ENCODE measurements at places on chromosomes 6 and 20.

DNA sequence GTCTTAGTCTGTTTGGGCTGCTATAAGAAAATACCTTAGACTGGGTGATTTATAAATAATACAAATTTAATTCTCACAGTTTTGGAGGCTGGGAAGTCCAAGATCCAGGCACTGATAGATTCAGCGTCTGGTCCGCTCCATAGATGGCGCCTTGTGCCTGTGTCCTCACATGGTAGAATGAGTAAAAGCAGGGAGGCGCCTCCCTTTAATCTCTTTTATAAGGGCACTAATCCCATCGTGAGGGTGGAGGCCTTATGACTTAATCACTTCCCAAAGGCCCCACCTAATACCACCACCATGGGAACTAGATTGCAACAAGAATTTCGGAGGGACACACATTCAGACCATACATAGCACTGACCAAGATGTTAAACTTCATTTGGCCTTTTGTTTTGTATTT, 91.2 kb upstream of the TMEM181 start:
- no peak for DNase-seq

DNA sequence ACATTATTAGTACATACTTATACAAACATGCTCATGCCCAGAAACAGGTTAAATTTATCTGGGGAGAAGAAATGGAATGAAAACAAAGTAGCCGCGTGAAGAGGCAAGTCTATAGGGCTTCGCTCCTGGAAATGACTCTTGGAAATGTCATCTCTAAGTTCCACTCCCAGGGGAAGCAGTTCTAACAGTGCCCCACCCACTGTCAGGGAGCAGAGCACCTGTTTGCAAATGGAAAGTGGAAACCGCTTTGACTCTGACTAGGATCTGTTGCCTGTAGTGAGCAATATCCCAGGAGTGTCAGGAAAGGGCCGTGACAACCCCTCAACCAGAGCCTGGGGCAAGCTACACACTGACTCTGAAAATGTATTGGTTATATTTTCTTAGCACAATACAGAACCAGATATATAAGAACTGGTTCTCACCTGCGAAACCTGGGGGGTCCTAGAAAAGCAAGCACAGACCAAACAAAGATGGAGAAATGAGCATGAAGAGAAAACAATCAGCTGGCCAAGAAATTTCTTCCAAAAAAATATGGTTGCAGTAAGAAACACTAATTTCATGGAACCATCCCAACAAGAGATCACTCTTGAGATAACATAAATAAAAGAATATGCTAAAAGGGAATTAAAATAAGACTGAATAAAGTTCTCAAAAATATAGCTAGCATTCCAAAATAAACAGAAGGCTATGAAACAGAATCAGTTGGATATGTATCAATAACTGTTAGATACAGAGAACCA, 47.5 kb upstream of the CRISP1 start:
- DNase-seq = no peak

- no peak for DNase-seq
Measured at GRCh38 chr6:115667478-115668026, 393.1 kb downstream of the FRK start.

DNA sequence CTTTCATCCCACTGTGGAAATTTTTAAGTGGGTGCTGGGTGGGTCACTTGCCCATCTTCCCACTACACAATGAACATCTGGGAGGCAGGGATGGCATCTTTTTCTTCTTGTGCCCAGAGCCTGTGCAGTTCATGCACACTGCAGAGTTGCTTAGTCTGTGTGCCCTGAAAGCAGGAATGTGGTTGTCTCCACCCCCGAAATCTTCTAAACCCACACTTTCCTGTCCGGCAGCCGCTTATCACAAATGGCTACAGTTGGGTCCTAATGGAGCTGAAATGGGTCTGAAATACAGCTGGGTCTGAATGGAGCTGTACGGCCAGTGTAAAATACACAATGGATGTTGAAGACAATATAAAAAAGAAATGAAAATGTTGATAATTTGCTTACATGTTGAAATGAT, 112.1 kb upstream of the PMEPA1 start:
- no peak for DNase-seq

DNA sequence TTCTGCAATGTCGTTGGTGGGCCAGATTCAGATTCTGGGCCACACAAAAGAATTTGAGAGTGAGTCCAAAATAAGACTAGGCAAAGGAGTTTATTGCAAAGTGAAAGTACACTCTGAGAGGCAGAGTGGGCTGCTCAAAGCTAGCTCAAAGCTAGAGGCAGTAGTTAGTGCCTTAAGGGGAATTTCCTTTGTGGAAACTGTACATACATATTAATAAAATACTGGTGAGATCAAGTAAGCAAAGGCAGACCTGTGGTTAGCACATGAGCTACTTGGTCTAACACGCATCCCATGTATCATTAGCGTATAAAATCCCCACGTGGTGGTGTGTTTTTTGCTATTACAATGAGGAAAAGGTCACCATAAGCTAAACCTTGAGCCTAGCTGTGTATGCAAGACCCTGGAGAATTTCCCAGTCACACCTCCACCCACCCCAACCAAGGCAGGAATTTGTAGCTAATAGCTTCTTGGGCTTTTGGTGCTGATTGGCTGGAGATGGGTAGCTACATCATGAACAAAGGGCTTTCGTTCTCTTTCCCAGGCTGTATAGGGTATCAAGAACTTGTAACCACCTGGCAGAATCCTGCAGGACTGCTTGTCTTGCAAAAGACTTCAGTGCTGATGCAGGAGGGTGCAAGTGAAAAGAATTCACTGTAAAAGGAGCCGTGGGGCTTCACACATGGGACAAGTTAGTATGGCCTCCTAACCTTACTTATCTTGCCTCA, 14.7 kb upstream of the TRIM26 start:
- no peak for DNase-seq

GRCh38 chr6:132812756-132813172, 1.6 kb upstream of the RPS12 start:
- no peak for DNase-seq

DNA sequence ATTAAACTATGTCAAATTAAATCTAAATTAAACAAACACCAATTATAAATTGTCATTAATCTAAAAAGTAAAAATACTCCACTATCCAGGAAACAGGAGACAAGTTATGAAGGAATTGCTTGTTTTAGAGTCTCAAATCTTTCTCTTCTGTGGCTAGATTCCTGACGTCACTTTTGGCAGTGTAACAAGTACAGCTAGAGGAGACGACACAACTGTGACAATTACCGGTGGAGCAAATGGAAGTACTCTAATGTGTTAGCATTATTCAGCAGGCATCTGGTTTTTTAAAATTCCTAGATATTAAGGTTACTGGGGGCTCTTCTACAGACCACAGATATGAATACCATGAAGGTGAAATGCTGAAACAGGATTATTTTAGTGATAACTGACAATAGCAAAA, 1042.7 kb downstream of the EPHA7 start:
- no peak for DNase-seq

GRCh38 chr6:551829-552350, 105.0 kb downstream of the HUS1B start:
- no peak for DNase-seq

DNA sequence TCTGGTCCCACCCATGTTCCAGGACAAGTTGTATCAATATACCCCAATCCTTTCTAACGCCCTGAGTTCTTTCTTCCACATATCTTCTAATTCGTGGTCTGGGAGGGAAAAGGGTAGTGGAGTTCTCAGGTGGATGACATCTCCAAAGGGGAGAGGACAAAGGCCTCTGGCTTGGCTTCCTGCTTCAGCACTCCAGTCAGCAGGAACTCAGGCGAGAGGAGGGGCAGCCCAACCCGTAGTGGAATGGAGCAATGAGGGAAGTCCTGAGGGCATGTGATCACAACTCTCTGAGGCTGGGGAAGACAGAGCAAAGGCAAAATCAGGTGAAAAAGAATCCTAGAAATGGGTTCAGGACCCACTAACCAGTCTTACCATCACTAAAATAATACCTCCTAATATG, 9.6 kb upstream of the NRM start:
- DNase-seq = no peak

GRCh38 chr6:7052443-7053011, 55.2 kb upstream of the RREB1 start:
- no peak for DNase-seq

DNA sequence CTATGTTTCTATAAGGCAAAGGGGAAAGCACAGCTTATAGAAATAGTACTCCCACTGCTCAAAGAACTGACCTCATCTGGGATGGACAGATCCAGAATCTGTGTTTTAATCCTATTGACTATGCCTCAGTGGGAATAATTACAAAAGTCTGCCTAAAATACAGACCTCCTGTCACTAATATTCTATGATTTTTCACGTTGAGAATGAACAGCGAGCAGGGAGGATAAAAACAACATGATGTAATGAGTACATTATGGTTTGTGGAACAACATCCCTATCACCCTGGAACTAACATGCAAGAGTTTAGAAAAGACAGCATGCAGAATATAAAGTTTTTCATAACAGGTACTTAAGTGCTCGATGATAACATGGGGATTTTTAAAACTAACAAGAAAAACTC, 53.9 kb downstream of the EPHA7 start:
- DNase-seq = no peak

DNA sequence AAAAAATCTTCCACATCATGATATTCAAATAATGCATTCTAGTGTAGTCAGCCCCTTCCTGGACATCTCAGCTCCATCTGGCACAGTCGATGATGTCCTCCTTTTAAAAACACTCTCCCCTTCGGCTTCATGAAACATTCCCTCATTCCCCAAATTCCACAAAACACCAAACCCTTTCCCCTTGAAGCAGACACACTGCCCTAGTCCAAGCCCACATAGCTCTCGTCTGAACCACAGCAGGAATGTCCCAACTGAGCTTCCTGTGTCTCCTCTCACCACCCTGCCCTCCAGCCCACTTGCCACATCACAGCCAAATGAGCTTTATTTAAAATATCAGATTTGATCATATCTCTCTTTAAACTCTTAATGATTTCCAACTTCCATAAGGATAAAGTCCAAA, 106.4 kb upstream of the CARMIL1 start:
- DNase-seq = no peak

- DNase-seq = no peak
Measured at GRCh38 chr6:110322874-110323242, 35.3 kb downstream of the METTL24 start.

DNA sequence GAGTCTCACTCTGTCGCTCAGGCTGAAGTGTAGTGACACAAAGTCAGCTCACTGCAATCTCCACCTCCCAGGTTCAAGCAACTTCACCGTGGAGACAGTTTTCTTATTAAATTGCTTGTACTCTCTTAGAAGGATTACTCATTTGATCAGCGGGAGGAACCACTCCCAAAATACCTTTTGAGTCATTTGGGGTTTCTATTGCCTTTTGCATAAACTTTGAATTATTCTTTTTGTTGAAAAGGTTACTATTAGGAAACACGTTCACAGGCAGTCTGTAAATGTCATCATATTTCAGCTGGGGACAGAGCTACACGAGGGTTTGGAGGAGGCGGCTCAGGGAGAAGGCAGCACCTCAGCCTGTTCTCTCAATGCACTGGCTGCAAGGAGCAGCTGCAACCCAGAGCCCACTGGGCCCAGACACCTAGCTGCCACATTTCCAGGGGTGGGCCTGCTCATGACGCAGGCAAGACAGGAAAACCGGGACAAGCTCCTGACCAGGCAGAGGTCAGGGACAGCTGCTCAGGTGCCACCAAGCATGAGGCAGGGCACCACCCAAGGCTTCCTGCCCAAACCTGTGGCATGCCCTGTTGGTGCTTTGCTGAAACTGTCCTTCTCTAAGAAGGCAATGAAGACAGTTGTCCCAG, 205.9 kb downstream of the BMP7 start:
- no peak for DNase-seq

GRCh38 chr6:34144581-34145160, 1.2 kb downstream of the GRM4 start:
- no peak for DNase-seq

DNA sequence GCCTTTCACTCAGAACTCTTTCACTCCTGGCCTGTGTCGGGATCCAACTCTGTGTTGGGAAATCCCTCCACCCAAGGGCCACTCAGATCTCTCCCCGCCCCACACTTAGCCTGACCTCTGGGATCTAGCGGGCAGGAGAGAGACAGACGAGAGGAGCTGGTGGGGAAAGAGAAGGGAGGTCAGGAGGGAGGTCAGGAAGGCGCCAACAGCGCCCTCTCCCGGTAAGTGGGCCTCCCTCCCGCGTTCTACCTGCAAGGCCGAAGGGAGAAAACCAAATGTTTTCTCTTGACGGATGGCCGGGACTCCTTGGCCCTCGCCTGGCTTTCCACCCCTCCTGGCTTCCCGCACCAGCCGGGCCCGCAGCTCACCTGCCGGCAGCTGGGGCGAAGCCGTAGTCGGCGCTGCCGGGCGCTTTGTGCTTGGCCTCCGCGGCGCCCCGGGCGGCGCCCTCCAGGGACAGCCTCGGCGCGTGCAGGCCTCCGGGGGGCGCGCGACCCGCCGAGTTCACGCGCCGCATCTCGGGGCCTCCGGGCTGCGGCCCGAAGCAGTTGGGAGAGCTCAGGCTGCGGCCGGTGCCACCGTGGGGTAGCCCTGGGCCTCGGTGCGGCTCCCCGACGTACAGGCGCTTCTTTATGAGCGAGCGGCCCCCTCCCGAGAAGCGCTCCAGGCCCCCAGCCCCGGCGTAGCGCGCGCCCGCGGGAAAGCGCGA, 38.2 kb downstream of the C6orf132 start:
- DNase-seq = peak; percentile 39

- DNase-seq = no peak
Measured at GRCh38 chr6:56902641-56903464, 52.1 kb upstream of the BEND6 start.

- no peak for DNase-seq
Measured at GRCh38 chr6:157682856-157683481, 140.1 kb upstream of the SNX9 start.

- no peak for DNase-seq
Measured at GRCh38 chr20:58666702-58667101, 15.6 kb downstream of the STX16 start.

DNA sequence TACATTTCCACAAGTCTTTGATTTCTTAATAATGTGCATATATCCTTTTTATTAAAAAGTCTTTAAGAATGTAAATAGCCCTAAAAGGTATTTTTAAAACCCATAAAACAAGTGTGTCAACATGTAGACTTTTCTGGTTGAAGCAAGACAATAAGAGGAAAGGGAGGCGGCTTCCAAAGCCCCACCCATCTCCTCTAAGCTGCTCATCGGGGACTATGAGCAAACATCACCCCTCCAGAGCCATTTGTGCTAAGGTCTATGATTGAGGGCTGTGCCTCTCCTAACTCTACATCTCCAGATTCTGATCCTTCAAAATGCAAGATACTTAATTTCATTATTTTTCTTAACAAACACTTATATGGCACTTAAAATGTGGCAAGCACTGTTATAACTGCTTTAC, 2.5 kb upstream of the NAA20 start:
- no peak for DNase-seq
